ENCODE measurements at places on chromosomes 4 and X.

DNA sequence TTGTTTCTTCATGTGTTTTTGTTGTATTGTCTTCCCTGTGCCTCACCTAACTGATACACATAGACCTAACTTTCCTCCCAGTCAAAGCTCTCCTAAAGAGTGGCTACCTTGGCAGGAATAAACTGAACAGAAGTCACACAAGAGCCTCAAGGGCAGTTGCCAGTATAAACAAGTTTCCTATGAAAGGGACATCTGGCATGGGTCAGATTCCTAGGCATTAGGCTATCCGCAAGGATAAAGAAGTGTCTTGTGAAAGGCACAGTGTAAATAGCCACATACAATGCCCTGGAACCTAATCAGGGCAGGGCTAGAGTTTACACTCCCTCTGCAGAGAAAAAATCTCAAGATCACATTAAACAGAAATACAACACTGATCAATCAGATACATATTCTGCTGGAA, 220.8 kb downstream of the SPANXN3 start:
- DNase-seq: no peak

DNA sequence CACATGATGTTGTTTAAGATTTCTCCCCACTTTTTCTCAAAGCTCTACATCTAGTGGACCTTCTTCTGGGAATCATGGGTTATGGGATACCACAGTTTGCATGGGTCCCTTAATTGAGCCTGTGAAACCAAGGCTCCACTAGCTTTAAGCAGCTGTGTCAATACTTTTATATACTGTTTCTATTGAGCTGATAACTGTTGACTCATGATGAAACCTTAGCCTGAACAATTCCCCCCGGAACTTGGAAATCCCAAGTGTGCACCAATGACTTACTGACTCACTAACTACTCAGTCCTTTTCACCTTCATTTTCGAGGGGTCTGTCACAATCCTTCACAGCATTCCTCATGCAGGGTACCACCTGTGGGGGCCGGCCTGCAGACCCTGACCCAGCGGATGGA, 12.7 kb upstream of the SPIN4 start:
- no peak for DNase-seq

DNA sequence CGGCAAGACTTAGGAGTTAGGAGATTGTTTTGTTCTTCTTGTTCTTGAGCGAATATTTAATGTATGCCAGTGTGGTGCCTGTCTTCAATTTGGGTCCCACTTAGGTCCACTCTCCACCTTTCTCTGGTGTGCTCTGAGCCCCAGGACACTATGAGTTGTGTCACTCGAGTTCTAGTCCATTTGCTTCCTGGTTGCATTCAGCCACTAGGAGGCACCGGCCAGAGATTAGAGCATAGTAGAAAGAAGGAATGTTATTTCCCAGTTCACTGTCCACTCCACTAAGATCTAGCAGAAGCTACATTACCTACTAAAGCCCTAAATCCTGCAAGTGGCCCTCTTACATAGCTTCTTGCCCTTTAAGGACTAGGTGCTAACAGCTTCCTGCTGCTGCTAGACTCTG, 326.9 kb downstream of the NAF1 start:
- no peak for DNase-seq

GRCh38 chr4:1859389-1859753, 3.4 kb upstream of the LETM1 start:
- no peak for DNase-seq

GRCh38 chr4:141771889-141772830, 135.8 kb downstream of the IL15 start:
- no peak for DNase-seq

GRCh38 chr4:101678180-101678579, 112.3 kb upstream of the BANK1 start:
- DNase-seq: no peak

DNA sequence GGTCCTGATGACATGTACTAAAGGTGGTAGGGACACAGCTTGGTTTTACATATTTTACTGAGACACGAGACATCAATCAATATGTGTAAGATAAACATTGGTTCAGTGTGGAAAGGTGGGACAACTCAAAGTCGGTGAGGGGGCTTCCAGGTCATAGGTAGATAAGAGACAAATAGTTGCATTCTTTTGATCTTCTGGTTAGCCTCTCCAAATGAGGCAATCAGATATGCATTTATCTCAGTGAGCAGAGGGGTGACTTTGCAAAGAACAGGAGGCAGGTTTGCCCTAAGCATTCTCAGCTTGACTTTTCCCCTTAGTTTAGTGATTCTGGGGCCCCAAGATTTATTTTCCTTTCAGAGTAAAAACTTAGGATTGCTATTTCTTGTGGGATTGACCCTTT, 706.9 kb downstream of the GLUD2 start:
- no peak for DNase-seq

GRCh38 chr4:151276787-151277562, at the start of gene PRSS48:
Gene PRSS48, plus strand, starts transcription at chr4:151277161. Its CDS starts 12 bp downstream, at chr4:151277173.
- peak; percentile 25 for DNase-seq

DNA sequence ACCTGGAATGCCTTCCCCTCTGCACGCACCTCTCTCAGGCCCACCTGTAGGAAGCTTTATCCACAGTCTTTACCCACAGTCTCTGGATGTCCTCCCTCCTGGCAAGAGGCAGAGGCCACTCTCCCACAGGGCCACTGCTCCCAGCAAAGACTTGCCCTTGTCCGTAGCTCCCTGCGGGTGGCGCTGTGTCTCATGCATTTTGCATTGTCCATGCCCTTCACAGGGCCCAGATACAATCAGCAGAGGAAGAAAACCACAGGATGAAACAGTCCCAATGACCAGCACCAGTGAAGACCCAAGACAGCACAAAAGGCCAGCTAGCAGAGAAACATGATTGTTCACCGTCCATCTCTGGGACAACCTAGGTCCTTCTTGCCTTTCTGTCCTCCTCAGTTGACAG, 2.1 kb upstream of the NSG1 start:
- DNase-seq: no peak

DNA sequence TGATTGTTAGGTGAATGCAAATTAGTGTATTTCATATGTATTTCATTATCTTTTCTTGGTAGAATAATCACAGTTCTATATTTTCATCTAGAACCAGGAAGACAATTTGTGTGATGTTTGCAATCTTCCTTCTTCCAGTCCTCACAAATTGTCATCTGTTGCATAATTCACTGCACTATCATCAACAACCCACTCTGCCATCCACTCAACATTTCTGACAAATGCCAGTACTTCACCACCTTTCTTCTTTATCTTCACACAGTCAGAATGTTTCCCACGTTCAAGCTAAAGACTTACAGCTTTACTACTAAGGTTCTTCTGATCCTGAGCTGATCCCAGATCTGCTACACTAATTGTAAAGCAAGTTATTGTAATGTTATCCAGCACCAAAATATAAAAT, 107.8 kb downstream of the IQCM start:
- no peak for DNase-seq

DNA sequence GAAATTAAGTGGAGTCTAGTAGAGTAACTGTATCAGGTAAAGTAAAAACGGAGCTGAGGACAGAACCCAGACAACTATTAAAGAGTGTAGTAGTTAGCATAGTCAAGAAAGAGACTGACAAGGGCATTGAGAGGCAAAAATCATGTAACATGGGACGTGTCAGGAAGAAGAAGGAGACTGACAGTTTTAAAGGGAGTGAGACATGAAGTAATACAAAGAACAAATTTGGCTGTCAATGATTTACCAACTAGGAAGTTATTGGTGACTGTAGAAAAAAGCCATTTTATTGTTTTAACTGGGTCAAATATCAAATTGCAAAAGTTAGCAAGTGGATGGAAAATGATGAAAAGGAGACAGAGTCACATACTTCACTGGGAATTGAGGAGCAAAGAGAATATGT, 422.3 kb downstream of the MAPK10 start:
- no peak for DNase-seq

DNA sequence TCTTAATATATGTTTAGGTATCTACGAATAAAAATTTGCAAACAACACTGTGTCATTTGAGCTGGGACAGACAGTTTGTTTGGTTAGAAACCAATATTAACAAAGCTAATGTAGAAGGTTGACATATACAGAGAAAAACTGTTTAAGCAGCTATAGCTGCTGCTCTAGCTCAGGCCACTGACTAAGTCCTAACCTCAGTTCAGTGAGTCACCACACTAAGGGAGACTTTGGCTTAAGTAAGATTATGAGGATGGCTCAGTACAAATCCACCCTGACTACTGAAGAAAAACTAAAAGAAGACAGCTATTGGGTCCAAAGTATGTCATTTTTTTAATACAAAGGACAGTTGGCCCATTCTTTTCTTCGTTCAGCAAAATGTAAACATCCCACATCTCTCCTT, 717.3 kb upstream of the ACTRT1 start:
- no peak for DNase-seq

- DNase-seq: no peak
Observed at GRCh38 chr4:81676537-81676936, 204.8 kb upstream of the RASGEF1B start.

DNA sequence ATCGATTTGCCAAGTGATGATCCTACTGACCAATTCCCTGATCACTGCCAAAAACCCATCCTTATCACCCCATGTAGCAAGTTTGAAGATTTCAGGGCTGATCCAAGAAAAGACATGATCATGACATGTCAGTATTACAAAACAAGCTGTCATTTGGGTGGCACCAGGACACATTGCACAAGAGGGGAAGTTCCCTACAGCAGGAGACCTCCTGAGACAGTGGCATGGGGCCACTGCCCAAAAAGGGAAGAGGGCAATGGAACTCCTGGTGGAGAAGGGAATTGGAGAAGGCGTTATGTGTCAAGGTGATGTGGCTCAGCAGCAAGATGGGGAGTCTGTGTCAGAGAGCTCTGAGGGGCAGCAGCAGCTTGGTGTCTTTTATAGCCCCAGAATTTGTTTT, 43.4 kb downstream of the ZNF182 start:
- no peak for DNase-seq

DNA sequence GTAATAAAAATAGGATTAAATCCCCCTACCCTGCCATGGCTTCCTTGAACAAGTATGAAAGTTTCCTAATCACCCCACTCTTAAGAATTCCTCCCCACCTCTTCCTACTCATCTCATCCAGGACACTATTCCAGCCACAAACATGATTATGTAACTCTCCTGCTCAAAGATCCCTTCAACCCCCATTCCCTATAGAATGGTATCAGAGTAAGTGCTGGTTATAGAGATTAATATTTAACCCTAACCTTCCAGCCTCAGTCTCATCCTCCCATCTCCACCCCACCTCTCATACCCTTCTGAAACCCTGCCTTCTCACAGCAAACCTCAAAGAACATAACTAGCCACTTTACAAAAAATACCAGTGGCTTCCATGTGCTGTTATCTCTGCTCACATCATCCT, 155.1 kb downstream of the PPP3CA start:
- DNase-seq: no peak

DNA sequence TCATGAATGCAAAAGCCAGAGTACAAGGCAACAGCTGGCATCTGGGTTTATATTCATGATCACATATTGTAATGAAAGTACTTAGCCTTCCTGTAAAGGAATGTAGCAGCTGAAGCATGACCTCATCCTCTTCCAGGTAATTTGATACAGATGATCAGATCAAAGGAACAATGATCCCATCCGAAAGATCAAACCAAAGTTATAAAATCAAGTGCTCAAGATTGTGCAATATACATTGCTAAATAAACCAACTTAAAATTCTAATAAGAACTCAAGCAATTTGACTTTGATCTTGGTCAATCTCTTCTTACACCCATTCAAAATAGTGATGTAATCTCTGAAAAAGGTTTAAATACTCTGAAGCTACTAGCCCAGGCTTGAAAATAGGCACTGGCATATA, 113.1 kb upstream of the INPP4B start:
- DNase-seq: no peak

GRCh38 chr4:2968381-2968780, 5.0 kb downstream of the GRK4 start:
- peak; percentile 33 for DNase-seq

GRCh38 chr4:123408471-123409084, 12.0 kb downstream of the SPRY1 start:
- DNase-seq: no peak

DNA sequence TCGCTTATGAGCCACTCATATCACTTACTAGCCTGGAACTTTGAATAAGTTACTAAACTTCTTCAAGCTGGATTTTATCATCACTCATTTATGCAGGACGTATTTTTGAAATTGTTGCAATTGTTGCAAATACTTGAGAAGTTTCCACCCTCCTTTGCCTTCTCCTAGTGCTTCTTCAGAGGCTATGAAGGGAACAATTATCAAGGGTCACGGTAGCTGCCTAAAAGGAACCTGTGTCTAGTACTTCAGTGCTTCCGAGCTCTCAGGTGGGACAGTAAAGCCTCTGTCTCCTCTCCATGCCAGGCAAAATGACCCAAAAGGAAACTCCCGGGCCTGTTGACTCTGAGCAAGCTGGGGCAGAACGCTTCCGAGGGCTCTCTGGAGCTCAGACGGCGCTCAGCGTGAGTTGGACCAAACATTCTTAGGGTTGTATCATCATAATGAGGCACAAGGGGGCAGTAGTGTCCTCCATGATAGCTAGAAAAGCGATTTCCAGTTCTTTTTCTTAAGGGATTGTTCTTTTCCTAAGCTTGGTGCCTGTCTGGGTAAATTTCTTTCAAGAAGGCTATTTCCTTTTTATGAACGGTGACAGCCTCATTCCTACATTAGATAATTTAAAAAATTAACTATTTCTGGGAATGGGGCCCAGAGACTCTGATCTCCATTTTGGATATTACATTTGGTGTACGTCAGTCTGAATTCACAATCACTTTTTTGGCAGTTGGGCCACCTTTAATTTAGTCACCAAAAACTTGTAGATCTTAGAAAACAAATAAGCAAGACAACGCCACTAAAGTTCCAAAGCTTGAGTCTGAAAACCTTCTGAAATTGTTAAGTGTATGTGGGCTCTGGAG, 73.1 kb downstream of the PACRGL start:
- DNase-seq: no peak

GRCh38 chrX:29419774-29420553, 795.4 kb upstream of the MAGEB2 start:
- DNase-seq: peak; percentile 81

DNA sequence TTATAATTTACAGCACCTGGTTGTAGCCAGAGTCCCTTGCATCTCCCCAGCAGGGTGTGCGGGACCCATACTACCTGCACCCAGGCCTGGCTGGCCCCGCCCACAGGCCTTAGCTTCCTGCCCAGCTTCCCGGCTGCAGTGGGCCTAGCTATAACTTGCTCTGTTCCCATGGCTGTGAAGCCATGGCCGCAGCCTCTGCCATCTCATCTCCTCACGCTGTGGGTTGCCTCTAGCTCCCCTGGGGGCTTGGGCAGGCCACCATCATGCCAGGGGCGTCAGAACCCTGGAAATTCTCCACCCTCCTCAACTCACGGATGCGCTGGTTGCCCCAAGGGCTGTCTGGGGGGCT, 26.1 kb upstream of the SORBS2 start:
- no peak for DNase-seq

GRCh38 chrX:67684136-67684535, 140.3 kb downstream of the AR start:
- no peak for DNase-seq

- DNase-seq: no peak
Observed at GRCh38 chrX:68876731-68877130, 47.9 kb downstream of the EFNB1 start.
